ENCODE measurements at places on chromosomes 12 and 14. TPM values are rescaled to one million over a fixed set of nuclear protein-coding genes. Genes with fewer than 3 reads are reported as not detected.

DLK1 gene
- not detected for total RNA-seq

MYO1H gene
- not detected for total RNA-seq

RAB5B gene
- total RNA-seq, result 48.8 TPM

PTCSC3 gene
- total RNA-seq, result not detected

AMHR2 gene
- total RNA-seq, result 0.29 TPM

CLEC4A gene
- total RNA-seq, result not detected

NRIP2 gene
- not detected for total RNA-seq

MAP1LC3B2 gene
- total RNA-seq, result not detected

AVPR1A gene
- not detected for total RNA-seq

SLC17A8 gene
- not detected for total RNA-seq

GLIPR1 gene
- total RNA-seq, result 21.3 TPM

MMP19 gene
- total RNA-seq, result 0.17 TPM

CEBPE gene
- not detected for total RNA-seq

MYF5 gene
- not detected for total RNA-seq

LRP6 gene
- total RNA-seq, result 17.3 TPM

GCH1 gene
- total RNA-seq, result 26.9 TPM

TAS2R50 gene
- total RNA-seq, result 0.29 TPM

RHOJ gene
- not detected for total RNA-seq

SERPINA6 gene
- not detected for total RNA-seq

OSGEP gene
- total RNA-seq, result 57.7 TPM

OR6C2 gene
- not detected for total RNA-seq

JPH4 gene
- not detected for total RNA-seq

USP15 gene
- 46.1 TPM for total RNA-seq

FOXM1 gene
- 88.6 TPM for total RNA-seq

GYS2 gene
- not detected for total RNA-seq

OAS2 gene
- total RNA-seq, result 10.5 TPM

KCNA1 gene
- not detected for total RNA-seq

CLEC1A gene
- total RNA-seq, result not detected

USP44 gene
- total RNA-seq, result not detected

SMCO2 gene
- 1.7 TPM for total RNA-seq

ACOT6 gene
- not detected for total RNA-seq

KRT74 gene
- total RNA-seq, result not detected
